Right ventricle myocardium inferior (tissue), 1 donor: ENCODE measurements at places on chromosomes 2 and 18.
A peak's percentile ranks its signal among the peaks of the same experiment; 100 is the strongest.

- DNase-seq, result no peak
Observed at GRCh38 chr2:142858961-142859360, 18.5 kb upstream of the KYNU start.

DNA sequence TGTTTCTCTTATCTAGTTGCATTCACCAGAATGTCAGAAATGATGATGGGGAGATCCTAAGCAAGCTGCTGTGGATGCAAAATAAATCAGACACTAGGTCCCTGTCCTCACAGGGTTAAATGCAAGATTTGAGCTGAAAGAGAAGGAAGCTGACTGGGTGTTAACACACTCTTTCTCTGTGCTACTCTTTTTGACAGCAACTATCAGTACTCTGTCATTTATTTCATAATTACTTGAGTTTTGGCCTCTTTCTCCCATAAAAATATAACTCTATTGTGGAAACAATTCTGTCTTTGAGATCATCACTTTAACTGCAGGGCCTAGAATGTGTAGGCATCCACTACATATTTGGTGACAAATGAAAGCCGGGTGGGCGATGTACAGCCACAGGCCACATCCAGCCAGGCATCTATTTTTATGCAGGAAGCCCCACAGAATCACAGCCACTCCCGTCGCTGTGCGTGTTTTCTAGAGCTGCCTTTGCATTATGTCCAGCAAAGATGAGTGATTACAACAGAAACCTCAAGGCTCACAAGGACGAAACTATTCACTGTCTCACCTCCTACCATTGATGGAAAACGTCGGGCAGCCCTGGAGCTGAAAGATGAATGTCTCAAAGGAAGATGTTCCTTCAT is 849.0 kb downstream of the RNF144A start:
- DNase-seq, result no peak

DNA sequence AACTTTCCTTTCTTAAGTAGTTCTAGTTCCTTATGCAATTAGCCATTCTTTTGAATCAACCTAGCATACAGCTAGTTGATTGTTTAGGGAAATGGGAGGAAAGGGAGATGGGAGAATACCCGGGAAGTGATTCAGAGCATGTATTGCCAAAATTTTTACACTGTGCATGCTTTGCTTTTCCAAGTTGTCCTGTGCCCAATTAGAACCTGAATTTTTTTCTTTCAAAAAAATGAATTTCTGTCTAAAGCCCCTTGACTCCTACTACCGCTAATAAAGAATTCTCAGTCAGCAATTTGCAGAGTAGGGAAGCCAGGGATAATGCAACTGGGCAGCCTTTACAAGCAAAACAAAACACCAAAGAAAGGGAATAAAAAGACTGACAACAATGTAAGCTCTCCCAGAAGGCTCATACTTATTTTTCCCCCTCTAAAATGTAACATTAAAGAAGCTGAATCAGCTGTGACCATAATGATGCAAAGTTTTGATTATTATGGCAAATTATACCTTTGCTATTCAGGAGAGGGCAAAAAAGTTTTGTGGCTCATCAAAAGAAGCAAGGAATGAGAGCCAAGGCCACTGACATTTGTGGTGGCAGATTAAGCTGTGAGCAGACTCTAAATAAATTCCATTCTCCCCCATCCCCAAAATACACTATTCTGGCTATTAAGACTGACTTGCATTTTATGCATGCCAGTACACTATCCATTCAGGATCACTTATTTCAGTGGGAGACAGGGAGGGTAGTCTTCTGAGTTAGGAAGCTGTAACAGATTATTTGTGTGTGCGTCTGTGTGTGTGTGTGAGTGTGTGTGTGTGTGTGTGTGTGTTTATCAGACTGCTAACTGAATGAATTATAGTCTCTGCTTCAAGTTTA is 174.3 kb downstream of the ERBB4 start:
- DNase-seq, result no peak

DNA sequence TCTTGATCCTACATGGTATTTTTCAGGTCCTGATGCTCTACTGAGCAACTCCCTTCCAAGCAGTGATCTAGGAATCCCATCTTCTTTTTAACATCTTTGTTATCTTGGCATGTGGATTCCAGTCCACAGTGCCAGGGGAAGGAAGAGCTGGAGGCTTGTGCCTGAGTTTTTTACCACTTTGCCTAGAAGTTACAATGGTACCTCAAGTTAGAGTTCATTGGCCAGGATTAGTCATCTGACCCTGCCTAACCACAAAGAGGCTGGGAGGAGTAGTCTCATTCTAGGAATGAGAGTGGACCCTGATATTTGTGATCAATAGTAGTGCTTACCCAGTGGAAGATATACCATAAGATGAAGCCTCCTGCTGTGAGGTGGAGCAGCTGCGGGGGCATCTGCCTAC is 109.3 kb downstream of the ADCYAP1 start:
- no peak for DNase-seq

DNA sequence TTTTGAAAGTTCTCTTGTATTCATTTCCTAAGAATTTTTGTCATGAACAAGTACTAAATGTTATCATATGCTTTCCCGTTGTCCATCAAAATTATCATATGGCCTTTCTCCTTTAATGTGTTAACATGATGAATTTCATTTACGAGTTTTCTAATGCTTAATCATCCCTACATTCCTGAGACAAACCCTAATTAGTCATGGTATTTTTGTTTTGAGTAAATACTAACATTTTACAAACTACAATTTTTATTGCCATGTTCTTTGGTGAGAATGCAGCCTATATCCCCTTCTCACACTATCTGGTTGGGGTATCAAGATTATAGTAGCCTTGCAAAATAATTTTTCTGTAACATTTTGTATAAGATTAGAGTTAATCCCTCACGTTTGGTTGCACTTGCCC is 14.5 kb downstream of the SMAD2 start:
- no peak for DNase-seq

DNA sequence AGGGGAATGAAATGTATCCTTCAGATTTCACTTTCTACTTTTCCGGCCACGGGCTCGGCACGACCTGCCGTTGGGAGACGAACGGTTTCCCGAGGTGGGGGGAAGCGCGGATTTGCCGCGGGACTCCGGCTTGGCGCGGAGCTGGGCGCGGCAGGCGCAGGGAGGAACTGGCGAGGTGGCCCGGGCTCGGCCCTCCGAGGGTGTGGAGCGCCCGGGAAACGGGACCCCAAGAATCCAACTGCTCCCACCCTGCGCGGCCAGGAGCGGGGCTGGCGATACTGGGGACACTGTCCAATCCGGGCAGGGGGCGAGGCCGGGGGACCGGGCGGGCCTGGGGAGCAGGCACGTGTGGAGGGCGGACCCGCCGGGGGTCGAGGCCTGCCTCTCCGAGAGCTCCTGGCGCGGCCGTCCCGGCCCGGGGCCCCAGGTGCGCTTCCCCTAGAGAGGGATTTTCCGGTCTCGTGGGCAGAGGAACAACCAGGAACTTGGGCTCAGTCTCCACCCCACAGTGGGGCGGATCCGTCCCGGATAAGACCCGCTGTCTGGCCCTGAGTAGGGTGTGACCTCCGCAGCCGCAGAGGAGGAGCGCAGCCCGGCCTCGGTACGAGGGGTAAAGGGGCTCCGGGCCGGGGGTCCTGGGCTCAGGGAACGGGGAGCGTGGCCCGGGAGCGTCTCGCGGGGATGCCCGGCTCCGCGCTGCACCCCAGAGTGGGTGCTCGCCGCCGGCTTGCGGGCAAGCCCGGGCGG is at the start of gene ANXA4:
Gene ANXA4, plus strand, starts transcription at position 560 of the 747 bp plus-strand sequence. CDS start 39,432 bp downstream, outside the sequence.
- DNase-seq, result peak; percentile 89

GRCh38 chr2:192500550-192501200 is 305.9 kb upstream of the TMEFF2 start:
- DNase-seq, result no peak
